ENCODE measurements at places on chromosomes 16 and 17.

DNA sequence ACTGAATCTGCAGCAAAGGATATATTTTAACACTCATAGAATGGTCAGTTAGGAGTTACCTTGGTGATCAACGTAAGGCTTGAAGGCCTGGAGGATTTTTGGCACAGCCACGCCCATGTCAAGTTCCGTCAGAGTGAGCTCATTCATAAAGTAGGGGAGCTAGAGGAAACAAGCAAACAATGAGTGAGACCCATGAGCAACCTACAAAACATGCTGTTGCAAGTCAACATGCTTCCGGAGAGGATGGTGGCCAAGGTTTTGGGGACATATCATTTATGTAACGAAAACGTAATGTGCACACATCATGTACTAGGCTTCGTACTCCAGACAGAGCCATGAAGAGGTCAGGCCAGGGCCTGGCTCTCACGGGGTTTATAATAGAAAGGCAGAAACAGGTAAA lies 41.1 kb upstream of the ERN1 start:
- peaks cover 15% of the 10 kb centered on the region for H3K36me3 ChIP-seq
- no peaks in the 10 kb centered on the region for H3K4me1 ChIP-seq
- no peak overlapping the region for H3K27ac ChIP-seq
- no peaks in the 10 kb centered on the region for H3K27me3 ChIP-seq

GRCh38 chr17:21377705-21378396 lies 1.7 kb downstream of the KCNJ12 start:
- H3K27ac ChIP-seq = no peak overlapping the region
- peaks cover 42% of the 10 kb centered on the region for H3K27me3 ChIP-seq
- H3K4me3 ChIP-seq = peak overlapping the region; percentile 35
- H3K36me3 ChIP-seq = no peaks in the 10 kb centered on the region

- peaks cover 17% of the 10 kb centered on the region for H3K27me3 ChIP-seq
- no peak for DNase-seq
- H3K36me3 ChIP-seq = no peaks in the 10 kb centered on the region
- H3K4me1 ChIP-seq = peaks cover 27% of the 10 kb centered on the region
- H3K4me3 ChIP-seq = peak overlapping the region; percentile 91
Measured at GRCh38 chr17:1714980-1715802, 5.0 kb upstream of the TLCD2 start.

DNA sequence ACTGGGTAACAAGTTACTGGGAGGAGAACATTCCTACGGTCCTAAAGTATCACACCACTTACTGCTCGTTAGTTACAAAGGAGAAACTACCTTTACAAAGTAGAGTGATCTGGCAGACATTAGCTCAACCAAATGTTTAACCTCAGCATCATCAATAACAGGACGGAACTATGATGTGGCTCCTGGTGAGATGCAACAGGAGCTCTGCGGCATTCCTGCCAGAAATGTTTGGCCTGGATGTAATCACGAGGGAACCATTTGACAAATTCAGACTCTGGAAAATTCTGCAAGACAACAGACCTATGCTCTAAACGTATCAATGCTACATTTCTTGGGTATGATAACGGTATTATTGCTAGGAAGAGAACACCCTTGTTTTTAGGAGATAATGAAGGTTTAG lies 80.4 kb downstream of the MRM3 start:
- no peaks in the 10 kb centered on the region for H3K4me1 ChIP-seq
- no peak for DNase-seq
- peaks cover 4% of the 10 kb centered on the region for H3K27me3 ChIP-seq
- no peak overlapping the region for H3K27ac ChIP-seq

DNA sequence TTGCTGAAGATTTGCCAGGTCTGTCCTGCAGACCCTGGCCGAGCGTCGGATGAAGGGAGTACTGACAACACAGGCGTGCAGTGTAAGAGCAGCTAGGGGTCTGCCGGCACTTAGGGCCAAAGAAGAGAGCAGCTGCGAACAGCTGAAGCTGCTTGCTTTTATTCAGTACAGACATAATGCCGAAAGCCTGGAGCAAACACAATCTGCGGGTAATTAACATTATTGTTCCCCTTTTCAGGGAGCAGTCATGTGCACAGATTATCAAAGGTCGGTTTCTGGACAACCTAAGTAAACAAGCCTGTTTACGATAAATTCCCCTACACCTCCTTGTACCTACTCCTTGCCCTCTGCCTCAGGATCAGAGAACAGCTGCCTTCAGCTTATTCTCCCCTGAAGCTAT lies 12.0 kb upstream of the KRT23 start:
- H3K36me3 ChIP-seq = no peaks in the 10 kb centered on the region
- no peak for DNase-seq

GRCh38 chr16:20884240-20884556 lies 16.0 kb downstream of the DCUN1D3 start:
- H3K4me1 ChIP-seq = peaks cover 10% of the 10 kb centered on the region
- no peak for DNase-seq
- H3K27ac ChIP-seq = no peak overlapping the region
- H3K36me3 ChIP-seq = peaks cover 12% of the 10 kb centered on the region
- H3K4me3 ChIP-seq = no peak overlapping the region

DNA sequence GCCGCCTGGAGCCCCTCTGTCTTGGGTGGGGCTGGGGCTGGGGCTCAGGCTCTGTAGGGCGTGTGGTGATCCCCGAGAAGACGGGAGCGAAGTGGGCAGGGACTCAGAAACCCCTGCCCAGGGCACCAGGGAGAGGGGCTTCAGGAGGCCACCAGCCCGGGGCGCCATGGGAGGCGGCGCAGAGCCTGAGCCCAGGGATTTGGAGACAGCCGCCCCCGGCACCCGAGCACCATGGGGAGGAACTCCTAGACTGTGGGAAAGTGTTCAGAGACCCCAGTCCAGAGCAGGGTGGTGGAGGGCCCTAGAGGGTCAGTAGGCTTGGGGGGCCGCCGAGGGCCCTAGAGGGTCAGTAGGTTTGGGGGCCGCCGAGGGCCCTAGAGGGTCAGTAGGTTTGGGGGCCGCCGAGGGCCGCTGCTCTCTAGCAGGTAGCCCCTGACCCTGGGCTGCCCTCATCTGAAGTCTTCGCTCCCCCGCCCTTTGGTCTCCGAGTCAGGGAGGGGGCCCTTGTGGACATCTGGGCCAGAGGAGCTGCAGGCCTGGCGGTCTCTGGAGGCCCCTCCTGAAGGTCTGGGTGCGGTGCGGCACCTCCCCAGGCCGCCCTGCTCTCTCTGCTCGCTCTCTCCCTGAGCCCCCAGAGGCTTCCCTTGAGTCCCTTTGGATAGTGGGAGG lies 734 bp downstream of the ARHGDIG start:
- peaks cover 3% of the 10 kb centered on the region for H3K4me1 ChIP-seq
- no peak overlapping the region for H3K27ac ChIP-seq
- H3K4me3 ChIP-seq = no peak overlapping the region
- peaks cover 13% of the 10 kb centered on the region for H3K27me3 ChIP-seq

DNA sequence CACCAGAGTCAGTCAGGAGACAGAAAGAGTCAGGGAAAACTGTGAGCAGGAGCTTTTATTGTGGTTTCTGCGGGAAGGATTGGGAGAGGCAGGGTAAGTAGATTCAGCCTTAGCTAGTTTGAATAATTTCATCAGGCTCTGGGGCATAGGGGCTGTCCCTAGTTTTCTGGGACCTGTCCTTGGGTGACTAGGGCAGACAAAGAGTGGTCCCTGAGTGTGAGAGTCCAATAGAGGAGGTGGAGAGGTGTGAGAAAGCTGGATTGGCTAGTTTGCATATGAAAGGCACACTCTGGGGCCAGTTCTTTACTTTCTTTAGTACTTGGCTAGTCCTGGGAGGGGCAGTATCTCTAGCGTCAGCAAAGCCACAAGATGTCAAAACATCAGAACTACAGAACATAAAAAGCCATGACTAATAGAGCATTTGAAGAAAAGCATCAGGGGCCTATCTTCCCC lies 255.6 kb downstream of the HS3ST3A1 start:
- H3K4me3 ChIP-seq = no peak overlapping the region
- H3K27ac ChIP-seq = no peak overlapping the region

DNA sequence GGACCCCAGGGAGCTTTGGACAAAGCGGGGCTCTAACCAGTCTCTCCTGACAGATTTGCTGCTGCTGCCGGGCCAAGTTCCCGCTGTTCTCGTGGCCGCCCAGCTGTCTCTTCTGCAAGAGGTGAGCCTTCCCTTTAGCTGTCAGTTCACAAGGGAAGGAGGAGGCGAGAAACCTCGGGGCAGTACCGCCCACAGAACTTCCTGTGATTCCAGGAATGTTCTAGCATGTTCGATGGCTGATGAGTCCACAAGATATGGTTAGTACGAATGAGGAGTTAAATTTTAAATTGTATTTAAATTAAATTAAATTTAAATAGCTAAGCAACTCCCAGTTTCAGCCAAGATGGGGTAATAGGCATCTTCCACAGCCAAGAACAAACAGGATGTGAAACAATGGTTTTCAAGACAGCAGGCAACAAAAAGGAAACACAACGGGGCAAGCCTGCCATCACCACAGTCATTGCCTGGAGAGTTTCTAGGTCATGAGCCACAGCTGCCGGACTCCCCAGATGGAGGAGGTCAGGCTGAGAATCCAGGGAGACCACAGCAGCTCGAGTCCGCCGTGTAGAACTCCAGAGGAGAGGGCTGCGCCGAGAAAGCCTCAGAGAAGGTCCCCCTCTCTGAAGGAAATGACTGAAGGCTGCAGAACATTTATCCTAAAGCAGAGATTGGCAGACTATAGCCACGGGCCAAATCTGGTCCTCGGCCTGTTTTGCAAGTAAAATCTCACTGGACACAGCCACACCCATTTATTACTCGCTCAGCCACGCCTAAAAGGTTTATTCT lies 9.5 kb upstream of the TCF25 start:
- peaks cover 2% of the 10 kb centered on the region for H3K27me3 ChIP-seq
- peak overlapping the region; percentile 5 for H3K4me3 ChIP-seq
- peaks cover 25% of the 10 kb centered on the region for H3K4me1 ChIP-seq
- no peak for DNase-seq

- DNase-seq = no peak
- H3K4me3 ChIP-seq = peak overlapping the region; percentile 71
- H3K36me3 ChIP-seq = no peaks in the 10 kb centered on the region
Measured at GRCh38 chr16:2468233-2468724, 2.8 kb upstream of the NTN3 start.

GRCh38 chr17:80633207-80633606 lies 88.6 kb downstream of the RPTOR start:
- peaks cover 9% of the 10 kb centered on the region for H3K36me3 ChIP-seq
- no peak overlapping the region for H3K27ac ChIP-seq
- no peak for DNase-seq
- H3K27me3 ChIP-seq = no peaks in the 10 kb centered on the region
- peaks cover 14% of the 10 kb centered on the region for H3K4me1 ChIP-seq

- no peak overlapping the region for H3K4me3 ChIP-seq
- no peaks in the 10 kb centered on the region for H3K36me3 ChIP-seq
- H3K27me3 ChIP-seq = no peaks in the 10 kb centered on the region
- no peak for DNase-seq
- H3K27ac ChIP-seq = no peak overlapping the region
Measured at GRCh38 chr17:15092762-15093161, 172.4 kb downstream of the PMP22 start.

DNA sequence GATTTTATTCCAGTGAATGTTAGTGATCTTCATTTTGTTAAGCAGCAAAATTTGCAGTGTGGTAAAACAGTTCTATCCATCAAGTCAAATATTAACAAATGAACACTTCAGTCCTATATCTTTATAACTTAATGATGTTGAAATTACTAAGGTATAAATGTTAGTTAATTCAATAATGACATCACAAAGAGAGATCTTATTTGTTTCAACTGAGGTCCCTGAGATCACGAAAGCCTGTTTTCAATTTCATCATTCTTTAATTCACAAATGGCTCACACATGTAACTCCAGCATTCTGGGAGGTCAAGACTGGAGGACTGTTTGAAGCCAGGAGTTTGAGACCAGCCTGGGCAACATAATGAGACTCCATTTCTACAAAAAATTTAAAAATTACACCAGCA lies 13.9 kb downstream of the SMURF2 start:
- H3K27me3 ChIP-seq = no peaks in the 10 kb centered on the region
- no peak overlapping the region for H3K27ac ChIP-seq
- peaks cover 10% of the 10 kb centered on the region for H3K4me1 ChIP-seq
- H3K36me3 ChIP-seq = peaks cover 15% of the 10 kb centered on the region

- H3K4me1 ChIP-seq = no peaks in the 10 kb centered on the region
- DNase-seq = no peak
- no peaks in the 10 kb centered on the region for H3K27me3 ChIP-seq
- no peak overlapping the region for H3K27ac ChIP-seq
- peaks cover 71% of the 10 kb centered on the region for H3K36me3 ChIP-seq
Measured at GRCh38 chr16:23528644-23529310, 18.5 kb upstream of the GGA2 start.

DNA sequence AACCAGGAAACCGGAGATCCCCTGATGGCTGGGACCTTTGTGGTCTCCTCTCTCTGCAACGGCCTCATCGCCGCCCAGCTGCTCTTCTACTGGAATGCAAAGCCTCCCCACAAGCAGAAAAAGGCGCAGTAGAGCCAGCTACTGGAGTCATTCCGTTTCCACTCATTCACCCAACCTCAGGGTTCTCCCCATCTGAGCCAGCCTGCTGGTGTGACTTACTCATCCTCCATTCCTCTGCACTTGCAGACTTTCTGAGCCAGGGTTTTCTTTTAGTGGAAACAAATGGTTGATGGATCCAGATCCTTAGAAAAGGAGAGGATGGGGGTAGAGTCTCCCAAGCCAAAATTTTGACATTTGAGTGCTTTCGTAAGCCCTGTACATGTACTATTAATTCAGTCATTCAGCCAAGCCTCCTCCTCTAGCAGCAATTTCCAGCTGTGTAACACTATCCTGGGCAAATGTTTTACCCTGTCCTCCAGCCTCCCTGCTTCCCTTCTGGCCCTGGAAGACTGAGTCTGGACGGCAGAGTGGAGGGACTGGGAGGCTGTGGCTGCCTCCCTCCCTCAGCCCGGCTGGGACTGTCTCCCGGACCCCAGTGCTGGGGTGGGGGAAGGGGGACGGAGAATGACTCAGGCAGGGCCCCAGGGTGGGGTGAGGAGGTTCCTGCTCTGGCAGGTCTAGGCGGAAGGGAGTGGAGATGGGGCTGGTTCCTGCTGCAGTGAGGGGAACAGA lies 2.3 kb downstream of the SOX15 start:
- peaks cover 26% of the 10 kb centered on the region for H3K4me1 ChIP-seq
- H3K4me3 ChIP-seq = no peak overlapping the region
- H3K27me3 ChIP-seq = no peaks in the 10 kb centered on the region
- no peak overlapping the region for H3K27ac ChIP-seq
- H3K36me3 ChIP-seq = peaks cover 49% of the 10 kb centered on the region

GRCh38 chr16:56841233-56841632 lies 23.8 kb upstream of the SLC12A3 start:
- H3K27me3 ChIP-seq = no peaks in the 10 kb centered on the region
- no peak for DNase-seq
- H3K4me3 ChIP-seq = no peak overlapping the region
- H3K36me3 ChIP-seq = peaks cover 82% of the 10 kb centered on the region

GRCh38 chr17:56739376-56739775 lies 94.3 kb downstream of the C17orf67 start:
- H3K4me1 ChIP-seq = no peaks in the 10 kb centered on the region
- H3K27ac ChIP-seq = no peak overlapping the region
- H3K4me3 ChIP-seq = no peak overlapping the region
- H3K27me3 ChIP-seq = peaks cover 8% of the 10 kb centered on the region
- H3K36me3 ChIP-seq = no peaks in the 10 kb centered on the region
- DNase-seq = no peak

DNA sequence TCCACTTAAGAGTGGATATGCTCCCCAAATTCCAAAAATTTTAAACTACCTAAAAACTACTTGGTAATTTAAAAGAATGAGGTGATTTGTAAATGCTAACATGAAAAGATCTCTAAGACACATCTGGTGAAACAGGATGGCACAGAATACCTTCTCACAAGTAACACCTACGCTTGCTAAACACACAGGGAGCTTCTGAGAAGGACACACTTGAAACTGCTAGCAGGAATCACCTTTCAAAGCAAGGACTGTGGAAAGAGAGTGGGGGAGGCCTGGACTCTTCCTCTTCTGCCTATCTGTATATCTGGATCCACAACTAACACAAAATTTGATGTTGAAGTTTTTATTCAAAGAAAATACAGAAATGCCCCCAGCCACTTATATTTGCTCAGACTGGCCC lies 52.4 kb downstream of the CYTH1 start:
- H3K27me3 ChIP-seq = no peaks in the 10 kb centered on the region
- peaks cover 62% of the 10 kb centered on the region for H3K36me3 ChIP-seq
- H3K4me1 ChIP-seq = peaks cover 89% of the 10 kb centered on the region
- H3K4me3 ChIP-seq = peak overlapping the region; percentile 61
- H3K27ac ChIP-seq = peak overlapping the region; percentile 76

Measured in activated B cell treated with CpG ODN at 0.5 μM for 24 hours (primary cell).